ENCODE measurements at places on chromosomes 16 and 17.

DNA sequence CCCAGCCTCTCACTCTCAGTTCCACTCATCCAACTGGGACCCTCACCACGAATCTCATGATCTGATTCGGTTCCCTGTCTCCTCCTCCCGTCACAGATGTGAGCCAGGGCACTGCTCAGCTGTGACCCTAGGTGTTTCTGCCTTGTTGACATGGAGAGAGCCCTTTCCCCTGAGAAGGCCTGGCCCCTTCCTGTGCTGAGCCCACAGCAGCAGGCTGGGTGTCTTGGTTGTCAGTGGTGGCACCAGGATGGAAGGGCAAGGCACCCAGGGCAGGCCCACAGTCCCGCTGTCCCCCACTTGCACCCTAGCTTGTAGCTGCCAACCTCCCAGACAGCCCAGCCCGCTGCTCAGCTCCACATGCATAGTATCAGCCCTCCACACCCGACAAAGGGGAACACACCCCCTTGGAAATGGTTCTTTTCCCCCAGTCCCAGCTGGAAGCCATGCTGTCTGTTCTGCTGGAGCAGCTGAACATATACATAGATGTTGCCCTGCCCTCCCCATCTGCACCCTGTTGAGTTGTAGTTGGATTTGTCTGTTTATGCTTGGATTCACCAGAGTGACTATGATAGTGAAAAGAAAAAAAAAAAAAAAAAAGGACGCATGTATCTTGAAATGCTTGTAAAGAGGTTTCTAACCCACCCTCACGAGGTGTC, 26.6 kb downstream of the STH start:
- no peak for DNase-seq
- H3K27ac ChIP-seq = no peak overlapping the region
- peaks cover 4% of the 10 kb centered on the region for H3K4me1 ChIP-seq
- H3K36me3 ChIP-seq = peaks cover 74% of the 10 kb centered on the region
- H3K4me3 ChIP-seq = no peak overlapping the region

GRCh38 chr16:63183743-63184142, 1147.5 kb upstream of the CDH8 start:
- H3K36me3 ChIP-seq = no peaks in the 10 kb centered on the region
- DNase-seq = no peak
- no peaks in the 10 kb centered on the region for H3K27me3 ChIP-seq
- no peaks in the 10 kb centered on the region for H3K4me1 ChIP-seq
- no peak overlapping the region for H3K27ac ChIP-seq

GRCh38 chr17:43020030-43020621, 2.1 kb downstream of the VAT1 start:
- H3K4me3 ChIP-seq = peak overlapping the region; percentile 99
- no peak for DNase-seq
- H3K4me1 ChIP-seq = peaks cover 27% of the 10 kb centered on the region
- H3K27me3 ChIP-seq = no peaks in the 10 kb centered on the region

GRCh38 chr17:72510351-72511016, 389.7 kb downstream of the SOX9 start:
- H3K4me1 ChIP-seq = peaks cover 25% of the 10 kb centered on the region
- no peaks in the 10 kb centered on the region for H3K27me3 ChIP-seq
- H3K36me3 ChIP-seq = no peaks in the 10 kb centered on the region

GRCh38 chr16:31061813-31062440, 12.1 kb downstream of the ZNF668 start:
- no peak overlapping the region for H3K4me3 ChIP-seq
- peaks cover 22% of the 10 kb centered on the region for H3K4me1 ChIP-seq
- no peaks in the 10 kb centered on the region for H3K27me3 ChIP-seq
- no peak overlapping the region for H3K27ac ChIP-seq

DNA sequence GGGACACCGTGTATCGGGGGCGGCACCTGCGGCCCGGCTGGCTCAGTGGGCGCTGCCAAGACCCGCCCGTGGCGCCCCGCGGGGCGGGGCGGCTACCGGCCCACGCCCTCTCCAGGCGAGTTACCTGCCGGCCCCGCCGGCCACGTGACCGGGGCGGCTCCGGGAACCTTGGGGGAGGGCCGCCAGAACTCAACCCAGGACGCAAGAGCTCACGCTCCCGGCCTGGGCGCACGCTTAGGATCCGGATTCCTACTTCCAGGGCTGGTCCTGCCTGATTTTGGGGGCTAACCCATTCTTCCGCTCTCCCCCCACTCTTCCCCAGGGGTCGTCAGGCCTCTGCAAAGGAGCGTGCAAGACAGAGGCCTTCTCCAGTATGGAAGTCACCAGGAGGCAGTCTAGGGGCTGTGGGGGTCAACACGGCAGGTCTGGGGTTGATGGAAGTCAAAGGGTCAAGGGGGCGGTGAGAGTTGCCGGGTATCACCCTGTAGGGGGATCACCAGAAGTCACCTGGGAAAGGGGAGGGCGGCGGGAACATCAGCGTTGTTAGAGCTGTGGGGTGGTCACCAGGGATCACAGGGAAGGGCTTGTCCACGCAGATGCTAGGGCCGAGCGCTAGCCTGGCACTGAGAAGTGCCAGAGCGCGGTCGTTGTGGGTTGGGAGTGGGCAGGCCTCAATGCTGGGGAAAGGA, 354 bp upstream of the ESRP2 start:
- peaks cover 13% of the 10 kb centered on the region for H3K27me3 ChIP-seq
- peaks cover 37% of the 10 kb centered on the region for H3K4me1 ChIP-seq
- no peak for DNase-seq
- no peak overlapping the region for H3K27ac ChIP-seq

- H3K4me3 ChIP-seq = no peak overlapping the region
- peaks cover 80% of the 10 kb centered on the region for H3K36me3 ChIP-seq
- DNase-seq = no peak
These were observed 21.1 kb downstream of the NXPH3 start for GRCh38 chr17:49596613-49597244.

DNA sequence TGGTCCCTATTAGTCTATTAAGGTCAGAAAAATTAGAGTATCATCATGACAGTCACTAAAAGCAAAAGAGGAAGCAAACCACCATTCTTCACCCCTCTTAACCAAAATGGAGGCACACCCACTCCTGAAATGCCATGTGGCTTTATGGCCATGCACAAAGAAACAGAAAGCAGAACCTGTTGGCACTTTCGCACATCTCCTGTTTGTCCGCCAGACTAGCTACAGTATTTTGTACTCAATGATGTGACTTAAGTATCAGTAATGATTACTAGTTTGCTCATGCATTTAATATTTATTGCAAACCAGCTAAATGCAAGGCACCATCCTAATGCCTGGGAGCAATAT, 70.2 kb upstream of the GNAO1 start:
- H3K27me3 ChIP-seq = no peaks in the 10 kb centered on the region
- H3K27ac ChIP-seq = no peak overlapping the region
- no peak overlapping the region for H3K4me3 ChIP-seq
- H3K4me1 ChIP-seq = no peaks in the 10 kb centered on the region

DNA sequence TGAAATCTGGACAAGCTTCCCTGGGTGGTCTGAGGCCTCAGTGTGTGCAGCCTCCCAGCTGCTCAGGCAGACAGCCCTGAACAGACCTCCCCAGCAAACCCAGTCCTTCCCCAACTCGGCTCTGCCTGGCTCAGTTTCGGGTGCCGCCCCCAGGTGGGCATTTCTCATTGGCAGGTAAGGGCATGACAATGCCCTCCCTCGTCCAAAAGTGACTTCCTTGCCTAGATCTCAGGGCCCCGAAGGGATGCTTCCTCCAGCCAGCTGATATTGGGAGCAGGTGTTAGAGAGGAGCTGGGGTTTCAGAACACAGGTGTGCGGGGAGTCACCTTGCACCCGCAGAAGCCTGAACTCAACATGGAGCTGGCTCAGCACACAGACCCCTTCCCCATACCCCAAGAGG, 3.8 kb upstream of the PPL start:
- H3K4me3 ChIP-seq = no peak overlapping the region
- no peak overlapping the region for H3K27ac ChIP-seq
- H3K36me3 ChIP-seq = no peaks in the 10 kb centered on the region
- no peaks in the 10 kb centered on the region for H3K27me3 ChIP-seq

DNA sequence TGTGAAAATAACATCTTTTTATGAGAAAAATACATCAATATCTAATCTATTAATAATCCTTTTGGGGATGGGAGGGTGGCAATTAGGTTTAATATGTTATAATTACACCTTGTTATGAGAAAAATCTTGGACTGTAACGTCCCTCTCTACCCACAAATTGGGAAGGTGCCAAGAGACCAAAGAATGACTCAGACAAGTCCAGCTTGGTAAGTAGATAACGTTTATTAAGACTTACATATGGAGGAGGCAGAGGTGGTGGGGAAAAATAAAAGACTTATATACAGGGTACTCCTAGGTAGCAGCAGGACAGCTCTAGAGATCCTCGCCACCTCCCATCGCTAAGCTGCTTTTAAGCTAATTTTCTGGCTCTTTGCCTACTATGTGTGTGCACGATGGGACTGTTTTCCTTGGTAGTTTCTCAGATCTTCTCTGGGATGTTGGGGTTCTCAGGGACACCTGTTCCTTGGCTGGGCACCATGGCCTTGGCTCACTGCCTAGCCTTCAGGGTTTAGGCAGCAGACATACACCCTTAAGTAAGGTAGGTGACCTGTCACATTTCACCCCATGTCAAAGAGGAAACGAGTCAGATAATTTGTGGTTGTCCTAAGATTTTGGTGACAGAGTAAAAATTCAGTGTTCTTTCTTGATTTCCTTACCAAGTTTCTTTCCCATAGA, 31.5 kb downstream of the RBL2 start:
- H3K27me3 ChIP-seq = no peaks in the 10 kb centered on the region
- H3K4me3 ChIP-seq = no peak overlapping the region
- peaks cover 3% of the 10 kb centered on the region for H3K4me1 ChIP-seq
- DNase-seq = peak; percentile 49
- H3K27ac ChIP-seq = no peak overlapping the region

- H3K4me3 ChIP-seq = no peak overlapping the region
- H3K4me1 ChIP-seq = peaks cover 13% of the 10 kb centered on the region
- no peak for DNase-seq
- no peak overlapping the region for H3K27ac ChIP-seq
- peaks cover 24% of the 10 kb centered on the region for H3K36me3 ChIP-seq
These were observed 17.1 kb downstream of the MPRIP start for GRCh38 chr17:17059301-17059890.

DNA sequence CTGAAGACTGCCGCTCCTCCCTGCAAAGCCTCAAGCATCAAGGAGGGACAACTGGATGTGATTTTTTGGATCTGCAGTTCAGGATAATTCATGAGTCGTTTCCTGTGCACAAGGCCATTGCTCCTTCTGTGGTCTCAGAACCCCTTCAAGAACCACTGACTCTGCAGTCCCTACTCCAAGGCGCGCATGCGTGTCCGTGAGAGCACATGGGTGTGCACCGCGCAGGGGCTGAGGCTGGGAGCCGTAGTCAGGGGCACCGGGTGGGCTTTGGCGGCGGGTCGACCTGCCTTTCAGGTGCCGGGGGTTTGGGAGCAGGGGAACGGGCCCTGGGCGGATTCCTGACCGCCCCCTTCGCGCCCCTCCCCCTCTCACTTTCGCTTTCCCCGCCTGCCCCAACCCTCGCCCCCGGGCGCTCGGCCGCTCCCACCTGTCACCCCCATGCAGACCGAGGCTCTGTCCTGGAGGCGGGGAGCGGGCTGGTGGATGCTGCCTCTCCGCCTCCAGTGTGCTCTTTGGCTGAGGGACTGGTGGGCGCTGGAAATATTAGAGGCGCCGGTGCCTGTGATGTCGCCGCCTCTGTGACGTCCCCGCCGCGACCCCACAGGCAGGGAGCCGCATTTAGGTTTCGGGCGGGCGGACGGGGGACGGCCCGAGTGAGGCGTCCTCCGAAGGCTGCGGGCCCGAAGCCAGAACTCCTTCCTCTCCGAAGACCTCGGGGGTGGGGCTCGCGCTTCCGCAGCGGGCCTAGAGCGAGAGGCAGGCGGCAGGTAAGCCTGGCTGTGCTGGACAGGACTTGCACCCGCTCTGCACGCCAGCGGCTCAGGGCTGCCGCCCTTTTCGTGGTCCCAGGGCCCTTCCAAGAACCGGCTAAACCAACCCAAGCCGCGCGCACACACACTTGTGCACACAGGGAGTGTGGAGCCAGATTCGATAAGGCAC, at the start of gene SPATA32:
Gene SPATA32 (minus strand): TSS at position 518 of the 939 bp plus-strand sequence. CDS start 78 bp downstream, at position 440.
- peaks cover 52% of the 10 kb centered on the region for H3K4me1 ChIP-seq
- H3K27me3 ChIP-seq = peaks cover 53% of the 10 kb centered on the region
- H3K36me3 ChIP-seq = peaks cover 25% of the 10 kb centered on the region
- no peak within 1 kb of the TSS for H3K4me3 ChIP-seq

DNA sequence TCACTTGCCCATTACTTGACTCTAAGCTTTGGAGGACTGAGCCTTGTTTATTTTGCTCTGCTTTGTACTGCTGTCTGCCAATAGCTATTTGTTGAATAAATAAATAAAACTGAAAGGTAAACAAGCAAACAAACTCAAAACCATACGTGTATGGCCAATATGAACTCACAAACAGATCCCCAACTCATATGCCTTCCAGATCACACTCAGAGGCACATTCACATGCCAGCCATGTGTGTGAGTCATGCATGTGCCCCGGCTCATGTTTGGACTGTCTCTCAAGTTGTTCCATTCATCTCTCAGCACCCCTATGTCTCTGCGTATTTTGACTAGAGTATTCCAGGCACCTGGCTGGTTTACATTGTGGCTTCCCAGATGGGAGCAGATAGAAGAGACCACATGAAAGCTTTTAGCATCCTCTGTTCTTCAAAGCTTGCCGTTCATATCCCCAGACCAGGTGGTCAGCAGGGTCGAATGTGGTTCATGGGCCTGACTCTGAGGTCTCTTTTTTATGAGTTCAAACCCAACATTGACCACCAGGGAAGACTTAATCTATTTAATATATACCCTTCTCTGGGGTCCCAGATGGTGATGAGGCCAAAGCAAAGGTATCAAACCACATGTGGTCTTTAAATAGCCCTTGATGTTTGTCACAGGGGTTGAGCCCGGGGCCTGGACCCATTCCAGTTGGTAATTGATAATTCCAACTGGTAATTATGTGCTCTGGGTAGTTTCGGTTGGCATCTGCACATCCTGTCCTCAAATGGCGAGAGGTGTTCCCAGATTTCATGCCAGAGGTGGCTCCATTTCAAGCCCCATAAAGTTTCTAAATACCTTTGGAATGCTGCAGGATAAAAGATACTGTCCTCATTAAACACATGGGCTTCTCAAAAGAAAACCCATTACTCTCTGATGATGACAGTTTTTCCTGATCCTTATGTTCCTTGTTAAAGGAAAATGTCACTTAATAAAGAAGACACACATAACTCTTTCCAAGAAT, 287.3 kb upstream of the MAF start:
- no peaks in the 10 kb centered on the region for H3K36me3 ChIP-seq
- H3K4me3 ChIP-seq = no peak overlapping the region
- H3K27me3 ChIP-seq = no peaks in the 10 kb centered on the region
- no peak for DNase-seq
- H3K4me1 ChIP-seq = no peaks in the 10 kb centered on the region
